ENCODE measurements at places on chromosomes 5 and 9.

DNA sequence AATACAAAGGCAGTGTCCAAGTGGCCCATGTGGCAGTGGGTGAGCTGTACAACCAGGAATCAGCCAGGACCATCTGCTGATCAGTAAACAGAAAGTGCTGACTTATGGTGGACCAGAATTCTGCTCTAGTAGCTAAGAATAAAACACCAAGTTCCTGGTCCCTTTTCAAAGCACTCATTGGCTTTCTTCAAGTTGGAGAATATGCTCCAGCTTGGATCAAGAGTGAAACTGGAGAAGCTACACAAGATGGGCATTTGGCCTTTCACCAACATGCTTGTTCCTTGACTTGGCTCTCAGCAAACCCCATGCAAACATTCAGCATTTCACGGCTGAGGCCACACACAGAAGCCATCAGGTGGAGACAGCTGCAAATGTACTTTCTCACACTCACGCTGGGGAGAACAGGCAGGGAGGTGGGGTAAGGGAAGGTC lies 32.1 kb downstream of the MARCHF3 start:
- no peak for DNase-seq

DNA sequence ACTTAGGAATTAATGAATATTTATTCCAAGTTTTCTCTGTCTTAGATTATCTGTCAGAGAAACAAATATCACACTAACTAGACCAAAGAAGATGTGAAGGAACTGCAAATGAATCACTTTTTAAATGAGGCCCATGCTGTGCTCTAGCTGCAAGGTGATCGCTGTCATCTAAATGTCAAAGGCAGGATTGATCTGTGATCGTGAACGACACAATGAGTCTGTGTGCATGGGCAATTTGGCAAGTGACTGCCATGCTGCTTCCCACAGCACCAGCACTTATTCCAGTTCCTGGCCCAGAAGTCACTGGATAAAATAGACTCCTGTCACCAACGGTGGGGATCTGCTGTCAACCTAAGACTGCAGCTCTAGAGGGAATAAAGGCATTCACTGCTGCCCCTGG lies 141.2 kb downstream of the TRIM36 start:
- DNase-seq = no peak

DNA sequence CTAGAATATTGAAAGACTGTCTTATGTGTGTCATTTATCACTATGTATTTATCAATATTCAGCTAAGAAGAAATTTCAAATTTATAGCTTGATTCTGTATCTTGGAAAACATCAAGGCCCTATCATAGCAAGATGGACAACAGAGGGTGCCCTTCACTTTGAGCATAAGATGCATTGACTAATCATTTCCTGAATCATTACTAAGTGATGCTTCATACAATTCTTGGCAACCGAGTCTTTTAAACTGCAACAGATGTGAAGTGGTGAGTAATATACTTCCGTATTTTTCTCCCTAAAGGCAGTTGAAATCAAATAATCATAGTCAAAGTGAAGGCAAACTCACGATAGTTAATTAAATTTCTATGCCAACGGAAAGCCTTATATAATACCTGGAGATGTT lies 318.6 kb upstream of the RGMB start:
- no peak for DNase-seq

DNA sequence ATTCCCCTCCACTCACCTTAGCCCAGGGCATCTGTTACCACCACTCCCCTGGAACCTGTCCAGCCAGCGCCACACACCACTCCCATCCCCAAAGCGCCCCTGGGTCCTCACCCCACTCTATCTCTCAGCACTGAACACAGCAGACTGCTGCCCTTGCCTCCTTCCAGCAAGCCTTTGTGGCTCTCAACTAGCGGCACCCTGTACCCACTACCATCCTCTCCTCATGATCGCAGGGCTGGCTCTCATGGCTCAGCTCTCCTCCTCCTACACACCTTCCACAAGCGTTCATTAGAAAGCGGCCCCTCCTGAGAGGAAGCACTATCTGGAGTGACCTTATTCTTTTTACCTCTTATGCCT lies 13.3 kb upstream of the BASP1 start:
- no peak for DNase-seq

DNA sequence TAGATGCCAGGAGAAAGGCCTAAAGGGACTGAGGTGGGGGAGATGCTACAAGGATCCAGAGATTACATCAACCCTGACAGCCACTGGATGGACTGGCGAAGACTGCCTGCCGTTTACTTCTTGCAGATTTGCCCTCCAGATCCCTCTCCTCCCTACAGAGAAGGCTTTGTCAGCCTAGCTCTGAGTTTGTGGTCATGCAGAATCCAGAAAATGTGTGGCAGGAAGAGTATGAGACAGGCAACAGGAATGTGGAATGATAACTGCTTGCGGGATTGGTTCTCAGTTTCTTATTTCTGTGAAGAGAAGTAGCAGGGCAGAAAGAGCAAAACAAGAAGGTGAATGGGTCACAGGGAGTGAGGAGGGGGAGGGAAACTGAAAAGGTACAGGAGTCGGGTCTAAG lies 129.6 kb downstream of the TLE1 start:
- DNase-seq = no peak

DNA sequence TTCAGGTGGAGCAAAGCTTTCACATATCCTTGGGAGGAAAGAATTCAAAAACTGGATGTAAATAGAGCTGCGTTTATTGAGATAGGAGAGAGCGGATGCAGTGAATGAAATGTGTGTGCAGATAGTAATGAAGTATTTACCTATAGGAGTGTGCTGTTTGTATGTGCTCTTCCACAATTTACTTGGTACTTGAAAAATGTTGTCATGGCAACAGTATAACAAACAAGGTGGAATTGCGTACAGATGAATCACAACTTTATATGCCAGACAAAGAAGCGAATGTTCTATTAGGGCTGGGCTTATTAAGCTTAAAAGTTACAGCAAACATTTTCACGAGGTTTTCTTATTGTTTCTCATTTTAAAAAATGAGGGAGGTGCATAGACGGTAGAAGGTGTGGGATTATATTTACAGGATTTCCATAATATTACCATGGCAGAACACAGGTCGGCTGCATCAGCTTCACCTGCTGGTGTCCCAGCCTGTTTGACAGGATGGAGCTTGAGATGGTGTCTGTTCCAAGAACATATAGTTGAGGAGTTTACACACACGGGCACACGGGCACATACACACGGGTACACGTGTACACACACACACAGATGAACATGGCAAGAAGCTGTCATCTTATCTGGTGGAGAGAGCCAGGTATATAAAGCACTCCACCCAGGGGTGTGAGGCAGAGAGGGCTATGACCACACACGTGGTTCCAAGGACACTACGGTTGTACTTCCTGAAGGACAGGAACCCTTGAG lies 155.7 kb downstream of the RMI1 start:
- DNase-seq = no peak

DNA sequence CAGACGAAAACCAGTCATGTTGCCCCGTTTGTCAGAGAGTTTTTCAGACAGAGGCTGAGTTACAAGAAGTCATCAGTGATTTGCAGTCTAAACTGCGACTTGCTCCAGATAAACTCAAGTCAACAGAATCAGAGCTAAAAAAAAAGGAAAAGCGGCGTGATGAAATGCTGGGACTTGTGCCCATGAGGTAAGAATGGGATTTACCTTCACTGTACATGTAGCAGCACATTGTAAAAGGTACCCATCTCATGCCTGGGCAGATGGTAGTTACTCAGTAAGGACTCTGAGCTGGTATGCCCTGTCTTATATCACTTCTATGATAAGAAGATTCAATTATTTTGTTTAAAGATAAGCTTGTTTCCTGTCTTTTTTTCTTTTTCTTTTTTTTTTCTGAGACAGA lies 38.8 kb downstream of the RAD50 start:
- no peak for DNase-seq

GRCh38 chr5:53407373-53407772 lies 73.1 kb upstream of the FST start:
- DNase-seq = no peak

DNA sequence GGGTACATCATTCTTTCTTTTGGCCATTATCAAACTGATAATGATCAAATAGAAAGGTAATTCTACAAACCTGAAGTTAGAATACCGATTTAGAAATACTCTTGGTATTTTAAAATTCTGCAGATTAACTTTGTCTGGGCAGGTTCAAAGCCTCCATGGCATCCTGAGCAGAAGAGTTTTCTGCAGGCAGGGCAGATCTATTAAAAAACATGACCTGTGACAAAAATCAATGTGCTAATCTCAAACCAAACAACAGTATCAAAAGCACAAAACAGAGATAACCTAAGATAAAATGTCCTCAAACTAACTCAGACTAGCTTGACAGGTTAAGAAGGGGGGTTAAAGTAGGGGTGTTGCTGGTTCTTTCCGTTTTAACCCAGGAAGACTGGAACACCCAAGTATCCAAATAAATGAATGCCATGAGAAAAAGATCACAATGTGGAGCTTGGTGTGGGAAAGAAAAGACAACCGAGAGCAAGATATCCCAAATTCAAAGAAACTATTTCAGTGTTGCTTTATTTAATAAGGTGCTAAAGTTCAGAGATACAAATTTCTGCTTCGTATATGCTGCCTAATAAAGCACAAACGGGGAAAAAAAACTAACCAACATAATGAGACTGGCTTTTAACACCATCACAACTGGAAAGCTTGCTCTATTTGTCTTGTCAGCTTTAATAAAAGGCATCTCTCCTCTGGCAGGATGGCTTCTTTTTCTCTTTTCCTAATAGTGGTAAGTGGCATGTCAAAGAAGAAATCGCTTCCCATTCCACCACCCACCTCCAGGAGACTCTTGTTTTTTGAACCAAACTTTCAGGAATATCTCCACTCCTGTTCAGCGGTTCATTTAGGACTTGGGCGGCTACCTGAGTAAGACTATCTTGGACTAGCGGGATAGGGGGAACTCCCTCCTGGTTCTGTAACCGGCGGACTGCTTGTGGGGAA lies 2.3 kb downstream of the EFNA5 start:
- DNase-seq = no peak

GRCh38 chr5:38297830-38298608 lies 39.7 kb downstream of the EGFLAM start:
- DNase-seq = no peak

- DNase-seq = no peak
These were observed 8.1 kb downstream of the PRELID2 start for GRCh38 chr5:145826895-145827674.

DNA sequence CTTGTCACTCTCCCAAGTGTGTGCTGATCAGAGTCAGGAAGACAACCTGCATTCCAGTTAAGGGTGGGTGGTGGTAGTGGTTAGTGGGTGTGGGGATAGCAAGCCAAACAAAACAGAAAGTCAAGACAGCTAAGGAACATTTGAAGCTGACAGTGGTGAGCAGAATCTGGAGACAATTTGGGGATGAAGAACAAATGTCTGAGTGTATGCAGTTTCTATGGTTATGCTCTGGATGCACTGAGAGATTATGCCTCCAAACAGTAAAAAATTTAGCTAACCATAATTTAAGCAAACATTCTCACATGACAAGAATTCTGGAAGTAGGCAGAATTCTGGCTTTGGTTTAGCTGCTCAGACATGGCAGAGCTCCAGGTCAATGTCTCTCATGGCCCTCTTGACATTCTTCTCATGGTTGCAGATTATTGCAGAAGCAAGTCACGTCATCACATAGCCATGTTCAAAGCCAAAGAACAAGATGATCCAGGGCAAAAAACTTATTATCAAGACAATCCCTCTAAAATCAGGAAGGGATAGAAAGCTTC lies 148.7 kb downstream of the LURAP1L start:
- DNase-seq = no peak

- DNase-seq = no peak
These were observed 157.5 kb upstream of the IER5L start for GRCh38 chr9:129335464-129336129.

- DNase-seq = no peak
These were observed 2.2 kb downstream of the NXNL2 start for GRCh38 chr9:88536951-88537760.

GRCh38 chr9:76598981-76599380 lies 140.0 kb downstream of the GCNT1 start:
- DNase-seq = no peak

DNA sequence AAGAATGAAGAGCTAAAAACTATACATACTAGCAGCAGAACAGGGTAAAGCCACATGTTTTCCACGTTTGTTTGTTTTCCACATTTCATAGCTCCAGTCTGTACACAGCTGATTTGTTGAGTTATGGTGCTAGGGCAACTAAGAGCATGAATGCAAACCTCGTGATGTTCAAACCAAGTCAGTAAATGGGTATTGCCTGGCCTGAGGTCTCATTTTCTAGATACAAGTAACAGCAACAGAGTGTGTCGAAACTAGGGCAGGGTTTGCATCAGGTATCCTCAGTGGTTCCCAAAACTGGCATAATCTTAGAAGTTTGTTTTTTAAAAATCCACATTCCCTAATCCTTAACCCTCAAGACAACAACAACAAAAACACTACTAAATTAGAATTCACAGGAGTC lies 89.3 kb downstream of the CEMIP2 start:
- DNase-seq = no peak

DNA sequence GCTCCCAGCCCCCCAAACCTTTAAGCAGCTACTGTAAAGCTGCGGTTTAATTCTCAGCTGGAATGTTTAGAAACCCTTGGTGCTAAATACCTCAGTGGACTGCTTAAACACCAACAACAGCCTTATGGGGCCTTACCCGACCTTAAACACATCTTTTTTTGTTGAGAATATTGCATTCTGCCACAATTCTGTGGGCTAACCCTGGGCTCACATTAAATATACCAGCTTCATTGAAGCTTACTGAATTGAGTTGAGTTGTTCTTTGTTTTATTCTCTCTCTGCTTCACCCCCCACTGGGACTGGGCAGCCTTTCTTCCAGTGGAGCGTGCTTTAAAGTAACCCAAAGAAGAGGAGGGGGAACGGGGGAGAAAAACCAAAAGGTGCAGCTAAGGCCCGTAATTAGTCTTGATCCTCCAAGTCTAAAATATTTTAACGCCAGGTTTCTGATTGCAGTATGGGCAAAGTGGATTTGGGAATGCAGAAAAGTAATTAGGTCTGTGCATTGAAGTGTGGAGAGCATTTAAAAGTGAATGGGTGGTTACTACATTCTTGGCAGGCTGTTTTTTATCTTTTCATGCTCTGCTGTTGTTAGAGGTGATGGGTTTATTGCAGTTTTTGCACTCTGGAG lies 281.2 kb downstream of the NR2F1-AS1 start:
- DNase-seq = no peak

DNA sequence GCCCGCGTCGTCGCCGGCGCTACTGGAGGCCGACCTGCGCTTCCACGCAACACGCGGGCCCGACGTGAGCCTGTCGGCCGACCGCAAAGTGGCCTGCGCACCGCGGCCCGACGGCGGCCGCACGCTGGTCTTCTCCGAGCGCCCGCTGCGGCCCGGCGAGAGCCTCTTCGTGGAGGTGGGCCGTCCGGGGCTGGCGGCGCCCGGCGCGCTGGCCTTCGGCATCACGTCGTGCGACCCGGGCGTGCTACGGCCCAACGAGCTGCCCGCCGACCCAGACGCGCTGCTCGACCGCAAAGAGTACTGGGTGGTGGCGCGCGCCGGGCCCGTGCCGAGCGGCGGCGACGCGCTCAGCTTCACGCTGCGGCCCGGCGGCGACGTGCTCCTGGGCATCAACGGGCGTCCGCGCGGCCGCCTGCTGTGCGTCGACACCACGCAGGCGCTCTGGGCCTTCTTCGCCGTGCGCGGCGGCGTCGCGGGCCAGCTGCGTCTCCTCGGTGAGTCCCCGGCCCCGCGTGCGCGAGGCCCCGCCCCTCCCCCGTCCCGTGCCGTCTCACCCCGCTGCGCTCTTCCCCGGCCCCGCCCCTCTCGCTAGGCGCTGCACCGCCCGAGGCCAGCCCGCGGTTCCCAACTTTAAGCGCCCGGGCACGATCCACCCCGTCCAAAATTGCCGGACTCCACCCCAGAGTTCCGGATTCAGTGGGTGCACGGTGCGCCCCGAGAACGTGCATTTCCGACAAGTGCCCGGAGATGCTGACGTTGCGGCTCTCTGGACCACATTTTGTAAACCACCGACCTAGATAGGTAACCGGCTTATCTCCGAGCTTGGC lies 42.8 kb downstream of the NEURL1B start:
- no peak for DNase-seq
